ENCODE measurements at places on chromosomes 12 and 14.

GRCh38 chr14:99541677-99542470, 60.7 kb downstream of the CCNK start:
- DNase-seq, result no peak

DNA sequence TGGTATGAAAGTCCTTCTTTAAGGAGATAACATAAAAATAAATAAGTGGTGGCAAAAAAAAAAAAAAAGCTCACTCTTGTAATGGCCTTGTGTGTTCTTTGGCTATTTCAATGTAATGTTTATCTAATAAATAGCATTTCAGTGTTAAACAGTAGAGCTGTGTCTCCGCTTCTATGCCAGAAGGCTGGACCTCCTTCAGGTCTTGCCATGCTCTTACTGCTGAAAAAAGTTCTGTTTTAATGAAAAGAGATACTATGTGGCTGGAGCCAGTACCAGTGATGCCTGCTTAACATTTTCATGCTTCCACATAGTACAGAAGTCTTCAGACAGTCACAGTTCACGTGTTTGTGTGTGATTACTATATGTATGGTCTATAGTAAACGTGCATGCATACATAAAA, 74.1 kb upstream of the PRICKLE1 start:
- no peak for DNase-seq

GRCh38 chr12:110790301-110790700, 47.6 kb upstream of the PPP1CC start:
- no peak for DNase-seq

- DNase-seq, result no peak
Observed at GRCh38 chr12:104736307-104736706, 221.8 kb downstream of the SLC41A2 start.

DNA sequence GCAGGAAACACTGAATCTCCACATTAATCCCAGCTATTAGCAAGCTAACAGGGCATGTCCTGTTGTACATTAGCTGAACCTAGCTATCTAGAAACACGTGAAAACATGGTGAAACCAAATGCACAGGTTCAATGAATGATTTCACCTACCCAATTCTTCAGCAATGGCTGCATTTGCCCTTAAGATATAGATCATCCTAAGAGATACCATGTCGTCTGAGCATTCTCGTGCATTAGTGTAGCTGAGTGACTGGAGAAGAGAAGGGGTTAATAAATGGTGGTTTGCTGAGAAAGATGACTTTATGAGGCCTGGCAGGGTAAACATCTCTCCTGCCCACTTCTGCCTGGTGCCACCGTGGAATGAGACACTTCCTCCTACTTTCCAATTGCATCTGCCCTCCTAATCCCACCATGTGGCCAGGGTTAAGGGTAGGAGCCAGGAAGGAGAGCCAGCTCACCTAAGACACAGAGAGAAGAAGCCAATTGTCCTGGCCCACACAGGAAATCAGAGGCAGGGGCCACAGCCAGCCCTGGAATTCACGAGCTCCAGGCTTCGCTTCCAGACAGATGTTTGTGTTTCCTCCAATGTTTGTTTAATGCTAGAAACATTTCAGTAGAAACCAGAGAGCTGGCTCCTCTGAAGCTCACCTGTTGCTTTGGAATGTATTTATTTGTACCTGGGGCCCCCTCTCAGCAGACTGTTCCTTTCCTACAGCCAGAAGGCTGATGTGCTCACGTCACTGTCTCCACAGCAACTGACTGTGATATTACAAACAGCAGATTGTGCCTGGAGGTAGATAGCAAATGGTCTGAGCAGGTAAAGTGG, 126.0 kb upstream of the PARP11 start:
- DNase-seq, result no peak

- no peak for DNase-seq
Observed at GRCh38 chr14:55899531-55899930, 218.7 kb upstream of the PELI2 start.

- DNase-seq, result no peak
Observed at GRCh38 chr12:13148485-13148847, 45.0 kb upstream of the GSG1 start.

DNA sequence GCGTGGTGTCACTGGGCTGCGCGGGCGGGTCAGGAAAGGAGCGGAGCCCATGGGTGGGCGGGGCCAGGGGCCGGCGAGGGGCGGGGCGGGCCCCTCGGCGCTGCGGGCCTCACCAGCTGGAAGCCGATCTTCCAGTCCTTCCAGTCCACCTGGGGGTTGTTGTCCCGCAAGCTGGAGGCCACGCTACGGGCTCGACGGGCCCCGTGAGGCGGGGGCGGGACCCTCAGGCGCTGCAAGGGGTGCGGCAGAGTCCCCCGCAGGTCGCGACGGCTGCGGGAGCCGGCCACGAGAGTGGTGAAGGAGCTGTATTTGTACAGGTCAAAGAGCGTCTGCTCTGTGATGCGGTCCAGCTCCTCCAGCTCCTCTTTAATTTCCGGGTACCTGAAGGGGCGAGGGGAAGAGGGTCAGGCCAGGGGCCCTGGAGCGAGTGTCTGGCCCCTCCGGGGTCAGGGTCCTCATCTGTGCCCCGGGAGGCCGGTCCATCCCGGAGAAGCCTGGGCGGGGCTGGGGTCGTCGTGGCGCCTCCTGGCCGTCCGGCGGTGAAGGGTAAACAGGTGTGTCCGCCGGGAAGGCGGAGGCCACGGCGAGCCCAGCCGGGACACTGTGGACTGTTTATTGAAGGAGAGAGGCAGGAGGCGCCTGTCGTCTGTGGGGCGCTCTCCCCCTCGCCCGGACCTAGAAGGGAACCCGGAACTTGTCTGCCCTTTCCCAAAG, 11.9 kb downstream of the SCNN1A start:
- DNase-seq, result peak; percentile 65

Data from stimulated activated naive CD8-positive, alpha-beta T cell treated with anti-CD3 and anti-CD28 coated beads, Interleukin-15, amount 100 ng/mL, for 72 hours (primary cell).